Activated T-cell treated with anti-CD3 and anti-CD28 coated beads, Interleukin-2, amount 50 U/mL, for 4 hours (primary cell): ENCODE measurements at places on chromosomes 2 and 18. TPM values are rescaled to one million over a fixed set of nuclear protein-coding genes. Genes with fewer than 3 reads are reported as not detected.

The ANKRD39 gene
- 44.4 TPM for total RNA-seq

The GPAT2 gene
- total RNA-seq: 9.3 TPM

The STARD6 gene
- not detected for total RNA-seq

The COL4A3 gene
- not detected for total RNA-seq

The SNED1 gene
- 2.1 TPM for total RNA-seq

The SPR gene
- total RNA-seq: 8.5 TPM

The SERPINB7 gene
- total RNA-seq: not detected

The NAT8 gene
- total RNA-seq: not detected

The FNDC4 gene
- 0.11 TPM for total RNA-seq

The ERLEC1 gene
- 19.7 TPM for total RNA-seq

The CRYBA2 gene
- not detected for total RNA-seq

The C1QL2 gene
- total RNA-seq: not detected

The NEU4 gene
- not detected for total RNA-seq

The TANC1 gene
- 0.40 TPM for total RNA-seq

The CLIP4 gene
- 11.7 TPM for total RNA-seq

The SERPINB2 gene
- total RNA-seq: 1.2 TPM

The CHRNG gene
- total RNA-seq: not detected

The ASXL2 gene
- total RNA-seq: 37.5 TPM

The KCNJ13 gene
- not detected for total RNA-seq

The PSTPIP2 gene
- 16.6 TPM for total RNA-seq

The FTCDNL1 gene
- total RNA-seq: 2.6 TPM

The UNC80 gene
- 0.03 TPM for total RNA-seq

The FBXO48 gene
- total RNA-seq: 0.43 TPM

The ACP1 gene
- 132 TPM for total RNA-seq

The REG3A gene
- not detected for total RNA-seq

The SCN2A gene
- total RNA-seq: 0.05 TPM

The VWA3B gene
- not detected for total RNA-seq

The SUPT7L gene
- 31.4 TPM for total RNA-seq

The SULT1C4 gene
- total RNA-seq: not detected

The RND3 gene
- total RNA-seq: not detected

The ELOA2 gene
- total RNA-seq: not detected

The GBX2 gene
- not detected for total RNA-seq

The SLC14A1 gene
- total RNA-seq: 0.24 TPM

The FBLN7 gene
- total RNA-seq: 23.4 TPM

The RASGRP3 gene
- total RNA-seq: 4.1 TPM

The IFIH1 gene
- 17.2 TPM for total RNA-seq

The TRAK2 gene
- total RNA-seq: 18.4 TPM

The RIT2 gene
- total RNA-seq: not detected

The UBE2F gene
- 66.1 TPM for total RNA-seq

The PROC gene
- total RNA-seq: not detected

The RPL31 gene
- total RNA-seq: 1,588 TPM

The PAIP2B gene
- 1.2 TPM for total RNA-seq

The LYPD1 gene
- total RNA-seq: not detected

The GKN2 gene
- not detected for total RNA-seq

The TYMS gene
- total RNA-seq: 58.2 TPM

The CYTIP gene
- total RNA-seq: 195 TPM

The FSIP2 gene
- total RNA-seq: not detected
